ENCODE measurements at places on chromosomes 13 and 19. TPM values are rescaled to one million over a fixed set of nuclear protein-coding genes. Genes with fewer than 3 reads are reported as not detected.

The TMEM255B gene
- 0.12 TPM for polyA plus RNA-seq

The PSG7 gene
- not detected for polyA plus RNA-seq

The SLC8A2 gene
- polyA plus RNA-seq: 14.1 TPM

The B3GNT8 gene
- polyA plus RNA-seq: not detected

The ZNF57 gene
- polyA plus RNA-seq: 3.0 TPM

The MTIF3 gene
- 68.8 TPM for polyA plus RNA-seq

The FRY gene
- 46.6 TPM for polyA plus RNA-seq

The HSH2D gene
- not detected for polyA plus RNA-seq

The PGLYRP1 gene
- polyA plus RNA-seq: not detected

The ZNF536 gene
- polyA plus RNA-seq: 13.9 TPM

The ZNF433 gene
- 40.6 TPM for polyA plus RNA-seq

The ZNF177 gene
- polyA plus RNA-seq: 61.1 TPM

The PRKCG gene
- 0.99 TPM for polyA plus RNA-seq

The STAP2 gene
- polyA plus RNA-seq: 0.62 TPM

The PSG6 gene
- not detected for polyA plus RNA-seq

The ERICH6B gene
- polyA plus RNA-seq: not detected

The ATP4A gene
- polyA plus RNA-seq: 0.34 TPM

The CYP2A7 gene
- polyA plus RNA-seq: not detected

The ELSPBP1 gene
- polyA plus RNA-seq: not detected

The DMPK gene
- 34.3 TPM for polyA plus RNA-seq

The SSC5D gene
- polyA plus RNA-seq: 1.4 TPM

The RUBCNL gene
- polyA plus RNA-seq: 0.48 TPM

The IGFL2 gene
- polyA plus RNA-seq: not detected

The GGACT gene
- 1.7 TPM for polyA plus RNA-seq

The CRX gene
- not detected for polyA plus RNA-seq

The UBE2L5 gene
- not detected for polyA plus RNA-seq

The RPL18A gene
- 681 TPM for polyA plus RNA-seq

The KLK3 gene
- polyA plus RNA-seq: not detected

The RASIP1 gene
- polyA plus RNA-seq: 0.26 TPM

The LMTK3 gene
- polyA plus RNA-seq: 8.1 TPM

The SLITRK6 gene
- polyA plus RNA-seq: 28.6 TPM

The KLHL1 gene
- polyA plus RNA-seq: 15.0 TPM
